Immature natural killer cell (primary cell): ENCODE measurements at places on chromosomes 3 and 15. TPM values are rescaled to one million over a fixed set of nuclear protein-coding genes. Genes with fewer than 3 reads are reported as not detected.

ANXA2 gene
- polyA plus RNA-seq = 358 TPM

KIF9 gene
- 8.3 TPM for polyA plus RNA-seq

PRR20G gene
- not detected for polyA plus RNA-seq

REC114 gene
- polyA plus RNA-seq = not detected

WDR93 gene
- polyA plus RNA-seq = 0.46 TPM
